ENCODE measurements at places on chromosomes 11 and 22.

- DNase-seq: no peak
Measured at GRCh38 chr11:103077554-103077953, 14.4 kb downstream of the DCUN1D5 start.

DNA sequence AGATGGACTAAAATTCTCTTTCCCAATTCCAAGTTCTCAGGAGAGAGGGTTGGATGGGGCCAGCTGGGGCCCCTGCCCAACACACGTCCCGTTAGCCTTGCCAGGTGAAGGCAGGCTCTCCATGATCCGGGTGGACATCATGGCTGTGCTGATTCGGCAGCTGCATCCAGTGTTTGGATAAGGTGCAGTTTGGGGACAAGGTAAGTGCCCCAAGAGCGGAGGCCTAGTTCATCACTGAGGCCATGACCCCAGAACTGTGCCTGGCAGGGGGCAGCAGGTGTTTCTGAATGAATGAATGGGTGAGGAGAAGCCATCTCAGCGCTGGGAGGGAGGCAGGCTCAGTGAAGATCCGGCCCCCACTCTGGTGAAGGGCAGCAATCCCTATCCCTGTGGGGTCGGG is 520.4 kb downstream of the TBC1D22A start:
- DNase-seq: no peak

DNA sequence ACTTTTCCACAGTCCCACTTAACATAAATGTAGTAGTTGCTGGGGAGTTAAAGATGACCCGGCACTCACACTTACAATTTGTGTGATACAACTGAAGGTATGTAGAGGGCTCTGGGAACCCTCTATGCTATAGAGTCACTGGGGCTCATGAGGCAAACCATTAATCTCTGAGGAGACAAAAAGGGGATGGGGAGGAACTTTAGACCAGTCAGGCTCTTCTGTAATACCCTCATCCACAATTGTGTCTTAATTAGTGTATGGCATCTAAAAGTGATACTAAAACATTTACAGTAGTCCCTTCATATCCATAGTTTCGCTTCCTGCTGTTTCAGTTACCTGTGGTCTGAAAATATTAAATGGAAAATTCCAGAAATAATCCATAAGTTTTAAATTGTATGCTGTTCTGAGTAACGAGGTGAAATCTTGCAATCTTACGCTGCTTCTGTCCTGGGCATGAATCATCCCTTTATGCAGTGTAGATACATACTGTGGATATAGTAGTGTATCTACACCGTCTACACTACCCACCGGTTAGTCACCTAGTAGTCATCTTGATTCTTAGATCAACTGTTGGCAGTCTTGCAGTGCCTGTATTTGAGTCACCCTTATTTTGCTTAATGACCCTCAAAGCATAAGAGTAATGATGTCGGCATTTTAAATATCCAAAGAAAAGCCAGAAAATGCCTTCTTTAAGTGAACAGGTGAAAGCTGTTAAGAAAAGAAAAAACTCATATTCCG is 12.2 kb downstream of the CBL start:
- DNase-seq: no peak

- DNase-seq: no peak
Measured at GRCh38 chr11:67522338-67522737, 908 bp downstream of the CABP2 start.

DNA sequence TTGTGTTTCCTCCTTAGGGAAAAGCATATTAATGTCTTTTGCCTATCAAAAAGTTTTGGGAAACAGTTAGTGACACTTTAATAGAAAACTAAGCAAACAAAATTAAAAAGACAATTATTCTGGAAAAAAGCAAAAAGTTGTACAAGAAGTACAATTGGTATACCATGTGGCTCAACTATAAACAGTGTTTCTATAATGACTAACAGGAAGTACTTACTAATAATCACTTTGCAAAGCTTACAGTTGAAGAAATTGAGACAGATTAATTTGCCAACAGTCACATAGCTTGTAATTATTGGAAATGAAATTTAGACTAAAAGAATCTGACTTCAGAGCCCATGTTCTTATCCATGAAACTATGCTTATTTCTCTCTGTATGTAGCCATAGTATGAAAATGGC is 24.7 kb downstream of the PPME1 start:
- DNase-seq: no peak

DNA sequence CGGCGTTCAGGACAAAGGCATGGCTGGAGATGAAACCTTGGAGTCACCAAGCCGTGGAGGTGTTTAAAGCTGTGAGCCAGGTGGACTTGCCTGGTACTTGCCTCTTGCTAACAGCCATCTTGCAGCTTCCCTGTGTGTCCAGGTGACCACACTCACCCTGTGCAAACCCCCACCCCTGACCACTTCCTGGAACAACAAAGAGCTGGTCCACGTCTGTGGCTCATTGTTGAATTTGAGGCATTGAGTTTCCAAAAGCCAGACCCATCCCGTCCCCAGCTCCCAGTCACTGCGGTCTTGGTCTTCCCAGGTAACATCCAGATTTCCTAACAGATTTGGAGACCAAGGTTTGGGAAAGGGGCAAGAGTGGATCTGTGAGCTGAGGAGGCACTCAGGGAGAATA is 18.5 kb downstream of the DHCR7 start:
- no peak for DNase-seq

GRCh38 chr22:50729391-50730012 is 8.5 kb upstream of the ACR start:
- no peak for DNase-seq

DNA sequence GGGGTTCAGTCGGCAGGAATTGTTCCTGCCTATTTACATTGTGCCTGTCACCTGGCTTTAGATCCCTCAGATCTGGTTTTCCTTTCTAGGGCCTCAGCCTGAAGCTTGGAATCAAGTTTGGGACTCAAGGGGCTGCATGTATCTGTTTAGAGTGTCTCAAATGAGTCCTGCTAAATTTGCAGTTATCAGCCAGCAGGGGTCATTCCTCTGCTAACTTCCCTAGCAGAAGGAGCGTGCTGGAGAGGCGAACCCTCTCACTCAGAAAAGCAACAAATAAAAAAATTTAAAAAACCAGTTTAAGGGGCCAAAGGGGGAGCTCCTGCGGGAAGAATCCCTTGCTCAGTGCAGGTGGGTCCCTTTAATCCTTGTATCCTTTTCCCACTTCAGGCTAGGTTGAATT is 1220.2 kb downstream of the JRKL start:
- peak; percentile 30 for DNase-seq

DNA sequence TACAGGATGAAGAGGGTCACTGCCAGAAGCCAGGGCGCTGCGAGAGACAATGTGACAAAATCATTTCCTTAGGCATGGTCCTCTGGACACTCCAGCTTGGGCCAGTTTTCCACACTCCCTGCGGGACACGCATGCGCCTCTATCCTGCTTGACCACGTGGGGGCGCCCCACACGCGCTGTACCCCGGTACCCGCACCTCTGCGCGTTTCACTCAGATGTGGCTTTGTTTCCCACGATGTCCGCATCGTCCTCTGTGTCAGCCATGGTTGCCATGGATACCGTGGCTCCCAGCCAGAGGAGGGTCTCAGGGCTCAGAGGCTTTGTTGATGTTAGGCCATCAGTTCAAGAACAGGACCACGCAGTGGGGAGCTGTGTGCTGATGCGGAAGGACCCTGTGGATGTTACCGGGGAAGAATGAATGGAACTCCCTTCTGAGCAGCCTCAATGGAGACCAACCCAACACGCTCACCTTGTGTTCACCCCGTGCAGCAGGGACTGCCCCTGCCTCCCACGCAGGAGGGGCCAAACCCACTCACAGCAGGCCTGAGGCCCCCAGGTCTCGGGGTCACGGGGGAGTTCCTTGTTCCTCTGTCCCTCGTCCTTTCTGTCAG is 101.1 kb upstream of the SLC22A12 start:
- DNase-seq: peak; percentile 78

Measured in H9 (cell line).